ENCODE measurements at places on chromosomes 7 and 10.

DNA sequence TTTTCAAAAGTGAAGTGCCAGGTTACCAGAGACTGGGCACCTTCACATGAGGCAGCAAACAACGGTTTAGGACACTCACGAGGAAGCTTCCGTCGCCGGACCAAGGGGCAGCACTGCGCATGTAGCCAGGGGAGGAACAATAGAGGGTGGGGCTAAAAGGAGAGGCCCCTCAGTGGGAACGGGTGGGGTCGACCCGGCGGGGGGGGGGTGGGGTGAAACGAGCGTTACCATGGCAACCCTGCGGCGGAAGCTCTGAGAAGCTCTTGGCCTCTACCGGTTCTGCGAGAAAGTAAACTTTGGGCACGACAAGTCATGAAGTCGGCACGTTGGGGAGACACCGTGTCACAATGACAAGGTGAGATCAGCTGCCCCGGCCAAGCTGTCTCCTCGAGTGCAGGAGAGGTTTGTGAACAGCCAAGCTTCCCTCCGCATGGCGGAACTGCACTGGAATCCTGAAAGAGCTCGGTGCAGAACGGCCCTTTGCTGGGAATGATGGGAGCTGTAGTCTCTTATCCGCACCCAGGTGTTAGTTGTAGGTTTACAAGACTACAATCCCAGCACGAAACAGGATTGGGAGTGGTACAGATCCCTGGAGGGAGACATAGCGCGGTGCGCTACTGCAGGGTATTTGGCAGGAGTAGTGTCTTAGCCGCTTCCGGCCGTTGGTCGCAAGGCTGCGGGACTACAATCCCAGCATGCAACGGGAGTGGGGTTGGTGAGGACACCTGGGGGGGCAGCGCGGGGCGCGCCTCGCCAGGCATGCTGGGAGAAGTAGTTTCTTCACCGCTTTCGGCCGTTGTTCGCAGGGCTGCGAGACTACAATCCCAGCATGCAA lies 72.8 kb upstream of the ZNF722 start:
- DNase-seq = no peak

DNA sequence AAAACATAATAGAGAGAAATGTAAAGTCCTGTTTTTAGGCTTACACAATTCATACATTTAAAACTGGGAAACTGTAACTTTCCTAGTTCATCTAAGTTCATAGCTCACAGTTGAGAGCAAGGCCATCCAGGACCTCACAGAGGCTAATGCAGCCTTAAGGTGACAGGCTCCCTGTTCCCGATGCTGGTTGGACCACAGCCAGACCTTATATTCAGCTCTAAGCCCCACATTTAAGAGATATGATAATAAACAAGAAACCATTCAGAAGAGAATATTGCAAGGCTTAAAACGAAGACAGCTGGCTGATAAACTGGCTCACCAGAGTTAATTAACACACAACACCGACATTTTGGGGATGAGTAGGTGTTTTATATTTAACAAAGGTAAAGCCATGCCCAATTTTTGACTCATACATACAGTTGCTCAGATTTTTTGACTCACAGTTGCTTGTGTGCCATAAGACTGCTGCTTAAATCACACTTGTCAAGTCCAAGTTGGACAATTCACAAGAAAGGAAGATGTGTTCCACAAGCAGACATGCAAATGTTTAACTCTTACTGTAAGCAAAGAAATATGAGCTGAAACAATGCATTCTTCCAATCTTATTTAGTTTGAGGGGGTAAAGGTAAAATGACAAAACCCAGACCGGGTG lies 41.1 kb upstream of the TMEM213 start:
- no peak for DNase-seq

DNA sequence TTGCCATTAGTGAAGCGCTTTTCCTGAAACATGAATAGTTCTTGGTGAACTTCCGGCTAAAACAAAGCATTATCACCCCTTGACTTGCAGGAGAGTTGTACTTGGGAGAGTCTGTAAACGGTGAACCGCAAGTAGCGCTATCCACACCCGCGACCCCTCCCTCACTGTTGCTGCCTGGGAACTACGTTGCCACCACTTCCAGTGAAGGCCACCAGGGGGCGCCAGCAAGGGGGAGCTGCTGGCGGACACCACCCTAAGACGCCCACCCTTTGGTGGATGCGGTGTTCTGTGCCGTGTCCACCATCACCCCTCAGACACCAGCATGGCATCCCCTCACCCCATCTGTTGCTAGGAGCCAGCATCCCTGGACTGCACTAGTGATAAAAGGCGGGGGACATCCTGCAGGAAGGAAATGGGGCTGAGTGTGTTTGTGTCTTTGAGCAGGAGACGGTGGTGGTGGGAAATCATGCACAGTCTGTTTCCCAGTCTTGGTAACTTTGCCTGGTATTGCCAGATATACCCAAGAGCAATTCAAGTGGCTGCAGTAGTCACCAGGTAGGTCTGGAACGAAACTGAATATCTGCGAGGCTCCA lies 298.2 kb downstream of the FRMD4A start:
- DNase-seq = no peak

- DNase-seq = no peak
Measured at GRCh38 chr7:155766966-155767916, 45.0 kb downstream of the SHH start.

- no peak for DNase-seq
Measured at GRCh38 chr10:44173608-44173894, 211.3 kb downstream of the CXCL12 start.

DNA sequence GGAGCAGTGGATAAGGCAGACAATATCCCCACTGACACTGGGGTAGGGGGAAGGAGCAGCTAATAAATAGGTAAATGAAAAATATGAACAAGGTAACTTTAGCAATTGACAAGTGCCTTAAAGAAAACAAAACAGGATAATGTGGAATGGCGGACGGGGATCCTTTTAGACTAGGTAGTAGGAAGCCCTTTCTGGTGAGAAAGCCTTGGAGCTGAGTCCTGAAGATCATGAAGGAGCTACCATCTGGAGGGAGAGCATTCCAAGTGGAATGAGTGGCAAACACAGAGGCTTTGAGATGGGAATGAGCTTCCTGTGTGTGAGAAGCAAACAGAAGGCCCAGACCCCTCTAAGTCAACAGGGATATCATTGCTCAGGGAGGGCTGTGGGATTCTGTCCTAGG lies 16.0 kb upstream of the ATXN7L1 start:
- no peak for DNase-seq

GRCh38 chr7:117038408-117038807 lies 85.1 kb downstream of the ST7 start:
- no peak for DNase-seq

- no peak for DNase-seq
Measured at GRCh38 chr10:93542358-93542791, 24.1 kb upstream of the FFAR4 start.

DNA sequence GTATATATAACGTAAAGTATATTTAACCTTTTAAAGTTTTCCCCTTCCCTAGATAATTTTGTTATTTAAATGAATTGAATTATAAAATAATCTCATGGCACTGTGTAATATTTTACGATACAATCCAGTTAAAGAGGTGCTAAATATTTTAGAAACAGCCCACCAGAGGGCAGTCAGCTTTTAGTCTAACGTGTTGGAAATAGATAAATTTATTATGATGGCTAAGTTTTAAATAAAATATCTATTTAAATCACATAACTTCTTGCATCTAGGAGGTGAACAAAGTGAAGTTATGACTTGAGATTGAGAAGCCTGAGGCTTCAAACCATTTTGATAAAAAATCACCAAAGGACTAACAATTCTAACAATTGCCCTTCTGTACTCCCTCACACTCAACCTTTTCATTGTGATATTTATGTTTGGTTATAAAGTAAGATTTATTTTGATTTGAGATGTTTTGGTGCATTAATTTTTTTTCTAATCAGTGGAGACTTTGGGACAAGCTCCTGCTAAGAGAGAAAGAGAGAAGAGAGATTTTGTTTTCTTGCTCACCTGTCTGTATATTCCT lies 171.5 kb upstream of the SP4 start:
- DNase-seq = peak; percentile 19

- DNase-seq = no peak
Measured at GRCh38 chr10:22702348-22702747, 12.0 kb downstream of the PIP4K2A start.

DNA sequence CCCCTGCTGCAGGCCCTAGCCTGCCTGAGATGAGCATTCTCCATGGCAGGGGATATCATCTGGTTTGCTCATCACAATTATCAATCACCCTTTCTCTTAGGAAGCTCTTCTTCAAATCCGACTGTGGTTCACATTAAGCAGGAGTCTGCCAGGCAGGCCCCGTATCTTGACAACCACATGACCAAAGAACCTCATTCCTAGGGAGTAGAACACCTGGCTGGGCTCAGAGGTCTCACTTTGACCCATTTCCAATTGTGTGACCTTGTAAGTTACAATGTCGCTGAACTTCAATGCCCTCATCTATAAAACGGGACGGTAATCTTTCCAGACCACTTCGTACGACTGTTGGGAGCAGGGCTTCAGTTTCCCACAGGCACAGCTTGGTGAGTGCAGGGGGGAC lies 156.4 kb upstream of the PCBD1 start:
- DNase-seq = no peak

DNA sequence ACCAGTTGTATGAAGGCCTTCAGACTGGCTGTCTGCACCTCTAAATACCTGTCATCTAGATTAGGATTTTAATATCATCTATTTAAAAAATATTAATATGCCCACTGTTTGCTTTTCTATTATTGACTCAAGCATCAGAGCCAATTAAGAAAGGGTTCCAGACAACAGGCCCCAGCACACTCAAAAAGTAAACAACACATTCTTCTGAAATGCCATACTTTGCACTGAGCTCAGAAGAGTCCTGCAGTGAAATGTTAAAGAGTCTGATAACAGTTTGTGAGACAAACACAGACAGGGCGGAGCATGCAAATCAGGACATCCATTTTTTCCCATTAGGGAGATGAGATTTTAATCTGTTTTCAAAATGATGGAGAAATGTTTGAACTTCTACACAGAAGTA lies 45.9 kb upstream of the KLF6 start:
- no peak for DNase-seq

DNA sequence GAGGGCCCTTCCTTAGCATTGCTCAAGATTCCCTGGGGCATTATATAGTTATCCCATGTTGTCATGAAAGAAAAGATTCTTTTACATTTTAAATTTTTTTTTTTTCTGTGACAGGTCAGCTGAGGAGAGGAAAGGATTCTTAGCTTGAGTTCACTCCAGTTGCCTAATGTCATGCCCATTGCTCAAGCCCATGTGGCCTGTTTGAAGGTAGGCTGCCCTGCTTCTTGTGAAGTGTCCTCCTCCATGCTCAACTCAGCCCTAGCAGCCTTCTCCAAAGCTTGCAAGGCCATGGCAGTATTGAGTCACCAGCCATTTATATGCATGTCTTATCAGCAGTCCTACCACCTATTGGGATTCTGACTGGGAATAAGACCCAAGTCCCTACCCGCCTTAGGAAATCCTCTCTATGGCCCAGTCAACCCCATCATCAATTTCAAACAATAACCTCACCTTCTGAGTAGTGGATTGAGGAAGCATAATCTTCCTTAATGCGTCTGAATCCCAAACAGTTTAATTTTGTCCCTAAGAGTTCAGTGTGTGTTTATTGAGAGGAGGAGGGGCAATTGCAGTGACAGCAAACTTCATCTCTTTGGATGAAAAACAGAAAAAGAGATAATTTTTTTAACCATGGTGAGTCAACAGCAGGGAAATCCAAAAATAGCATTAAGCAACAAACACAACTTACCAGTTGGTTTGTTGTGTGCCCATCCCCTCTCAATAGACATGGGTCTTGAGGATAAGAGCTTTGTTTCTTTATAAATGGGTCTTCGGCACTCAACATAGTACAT lies 38.6 kb upstream of the WASL start:
- DNase-seq = no peak

- DNase-seq = no peak
Measured at GRCh38 chr7:74430961-74431466, 22.7 kb upstream of the GTF2IRD1 start.

- DNase-seq = peak; percentile 35
Measured at GRCh38 chr10:98267894-98268693, at the start of gene LOXL4. Gene LOXL4, minus strand, starts transcription at chr10:98268194. Its CDS starts 5,175 bp downstream, at chr10:98263019.

DNA sequence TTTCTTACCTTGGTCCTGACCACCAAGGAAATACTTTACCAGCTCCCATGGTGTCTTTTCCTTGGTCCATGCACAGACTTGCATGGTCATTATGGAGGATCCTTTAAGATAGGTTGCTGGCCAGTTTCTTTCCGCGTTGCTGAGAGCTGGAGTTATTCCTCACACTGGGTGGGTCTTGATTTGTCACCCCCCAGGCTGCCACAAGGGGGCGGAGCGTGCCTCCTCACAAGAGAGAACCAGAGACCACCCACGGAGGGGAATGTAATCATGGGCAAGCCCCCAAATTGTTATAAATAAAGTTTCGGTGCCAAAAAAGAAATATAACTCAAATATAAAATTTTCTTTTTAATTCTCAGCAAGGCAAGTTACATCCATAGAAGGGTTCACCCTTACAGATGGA lies 10.5 kb upstream of the TRIM24 start:
- DNase-seq = peak; percentile 21

DNA sequence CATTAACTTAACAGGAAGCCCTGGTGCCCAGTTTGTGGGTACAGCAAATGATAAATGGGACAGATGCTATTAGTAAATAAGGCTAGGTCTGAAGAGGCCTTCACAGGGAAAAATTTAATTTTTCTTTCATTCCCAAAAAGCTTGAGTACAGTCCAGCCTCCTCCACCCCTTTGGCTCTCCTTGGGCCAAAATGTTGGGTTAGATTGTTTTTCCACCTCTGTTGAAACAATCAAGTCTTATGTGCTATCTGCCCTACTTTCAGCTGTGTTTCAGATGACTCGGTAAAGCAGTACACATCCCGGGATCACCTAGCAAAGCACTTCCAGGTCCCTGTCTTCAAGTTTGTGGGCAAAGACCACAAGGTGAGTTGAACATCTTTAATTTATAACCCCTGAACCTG lies 24.3 kb downstream of the PLA2G12B start:
- no peak for DNase-seq

GRCh38 chr10:126889421-126889820 lies 15.8 kb upstream of the DOCK1 start:
- DNase-seq = no peak

- peak; percentile 74 for DNase-seq
Measured at GRCh38 chr10:119608316-119609155, 11.8 kb upstream of the TIAL1 start.

DNA sequence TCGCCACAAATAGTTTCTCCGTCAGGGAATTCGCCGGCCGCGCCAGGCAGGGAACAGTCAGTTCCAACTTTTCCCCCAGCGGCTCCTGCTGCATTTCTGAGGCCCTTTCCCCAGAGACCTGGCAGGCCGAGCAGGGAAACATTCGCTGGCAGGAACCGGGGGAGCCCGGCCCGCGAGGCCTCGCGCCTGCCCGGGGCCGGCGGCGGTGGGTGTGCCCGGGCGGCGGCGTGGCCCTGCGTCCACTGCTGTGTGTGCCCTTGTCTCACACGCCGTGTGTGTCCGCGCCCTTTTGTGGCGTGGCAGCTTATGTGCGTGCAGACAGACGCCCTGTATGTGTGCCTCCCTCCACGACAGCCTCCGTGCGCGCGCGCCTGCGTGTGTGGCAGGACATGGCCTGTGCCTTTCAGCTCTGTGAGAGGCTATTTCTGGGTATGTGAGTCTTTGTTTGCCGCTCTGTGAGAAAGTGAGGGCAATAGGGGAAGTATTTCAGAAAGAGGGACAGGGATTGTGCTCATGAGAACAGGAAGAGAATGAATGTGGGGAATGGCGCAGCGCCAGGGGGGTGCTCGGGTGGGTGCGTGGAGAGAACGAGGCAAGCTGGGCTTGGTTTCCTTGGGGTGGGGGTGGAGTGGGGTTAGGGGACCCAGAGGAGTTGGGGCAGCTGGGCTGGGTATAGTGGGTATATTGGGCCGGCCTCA lies 689 bp upstream of the SMARCD3 start:
- no peak for DNase-seq

GRCh38 chr10:57338823-57339558 lies 928.7 kb downstream of the IPMK start:
- DNase-seq = no peak
